Renal cortex interstitium (tissue), 15 donors: ENCODE measurements at places on chromosomes 7 and 10. TPM values are rescaled to one million over a fixed set of nuclear protein-coding genes. Genes with fewer than 3 reads are reported as not detected.

- no peak for DNase-seq
Observed at GRCh38 chr10:127303105-127303504, 106.7 kb upstream of the INSYN2A start.

GRCh38 chr10:11180228-11180627, 162.6 kb downstream of the CELF2 start:
- no peak for DNase-seq

The AP3M1 gene
- 52.8 TPM for polyA plus RNA-seq

The GCK gene
- polyA plus RNA-seq = 3.0 TPM

The TAS2R3 gene
- polyA plus RNA-seq = 0.82 TPM

DNA sequence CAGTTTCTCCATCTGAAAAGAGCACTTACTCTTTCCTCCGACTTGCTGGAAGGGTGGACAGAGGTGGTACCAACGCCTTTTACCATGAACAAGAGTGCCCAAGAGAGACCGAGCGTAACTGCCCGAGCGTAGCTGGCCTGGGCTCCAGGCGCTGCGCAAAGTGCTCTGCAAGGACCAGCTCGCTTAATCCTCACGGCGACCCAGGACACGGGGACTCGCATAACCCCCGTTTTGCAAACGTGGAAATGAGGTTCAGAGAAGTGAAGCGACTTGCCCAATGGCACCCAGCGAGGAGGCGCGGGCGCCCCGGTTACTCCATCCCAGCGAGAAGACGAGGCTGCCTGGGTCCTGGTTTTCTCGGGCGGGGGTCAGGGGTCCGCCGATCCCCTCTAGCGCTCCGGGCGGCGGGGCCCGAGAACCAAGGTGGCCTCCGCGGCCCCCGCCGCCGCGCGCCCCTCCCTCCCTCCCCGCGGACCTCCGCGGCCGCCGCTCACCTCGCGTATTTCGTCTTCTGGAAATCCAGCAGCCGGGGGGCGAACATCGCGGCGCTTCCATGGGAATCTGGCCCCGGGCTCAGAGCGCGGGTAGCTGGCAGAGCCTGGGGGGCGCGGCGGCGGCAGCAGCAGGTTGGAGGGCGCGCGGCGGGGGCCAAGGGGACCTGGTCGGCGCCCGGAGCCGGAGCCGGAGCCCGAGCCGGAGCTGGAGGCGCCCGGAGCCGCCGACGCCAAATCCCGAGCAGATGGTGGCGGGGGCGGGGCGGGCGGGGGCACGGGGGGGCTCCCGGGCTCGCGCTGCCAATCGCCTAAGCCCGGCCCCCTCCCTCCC, at the start of gene MMD2:
Gene MMD2 (minus strand): TSS at position 711 of the 825 bp plus-strand sequence. CDS start 170 bp downstream, at position 541.
- no peak for DNase-seq

The CHST15 gene
- 17.9 TPM for polyA plus RNA-seq

The PCDH15 gene
- polyA plus RNA-seq = 11.1 TPM

- no peak for DNase-seq
Observed at GRCh38 chr7:657565-658119, 68.9 kb upstream of the DNAAF5 start.
